ENCODE measurements at places on chromosomes 2 and 18. TPM values are rescaled to one million over a fixed set of nuclear protein-coding genes. Genes with fewer than 3 reads are reported as not detected.
A peak's percentile ranks its signal among the peaks of the same experiment; 100 is the strongest.

Gene FEV
- total RNA-seq, result not detected

Gene SPAG16
- 20.7 TPM for total RNA-seq

- no peak overlapping the region for H3K27ac ChIP-seq
- no peak overlapping the region for H3K4me3 ChIP-seq
- H3K4me1 ChIP-seq, result peaks cover 2% of the 10 kb centered on the region
- no peaks in the 10 kb centered on the region for H3K36me3 ChIP-seq
These were observed 25.4 kb upstream of the OTOF start for GRCh38 chr2:26503231-26503880.

- H3K36me3 ChIP-seq, result no peaks in the 10 kb centered on the region
- no peak overlapping the region for H3K27ac ChIP-seq
- no peaks in the 10 kb centered on the region for H3K4me1 ChIP-seq
- H3K4me3 ChIP-seq, result no peak overlapping the region
- no peaks in the 10 kb centered on the region for H3K27me3 ChIP-seq
These were observed 212.4 kb upstream of the HNRNPA3 start for GRCh38 chr2:177000061-177000714.

DNA sequence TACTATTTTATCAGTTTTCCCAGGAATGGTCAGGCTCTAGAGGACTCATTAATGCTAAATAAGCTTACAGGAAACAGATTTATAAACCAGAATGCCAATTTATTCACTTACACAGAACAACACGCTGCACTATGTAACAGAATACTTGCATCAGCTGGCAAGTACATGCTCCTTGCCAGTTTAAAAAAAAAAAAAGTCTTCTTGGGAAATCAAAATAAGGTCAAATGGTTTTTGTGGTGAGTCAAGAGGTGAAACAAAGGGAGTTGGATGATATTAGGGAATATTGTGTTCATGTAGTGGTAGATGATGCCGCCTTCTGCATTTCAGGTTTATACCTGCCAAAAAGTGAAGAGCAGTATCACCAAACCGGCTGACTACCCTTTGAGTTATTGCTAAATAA, 1322.1 kb upstream of the ZEB2 start:
- H3K27me3 ChIP-seq, result no peaks in the 10 kb centered on the region
- no peak overlapping the region for H3K27ac ChIP-seq
- DNase-seq, result no peak
- no peak overlapping the region for H3K4me3 ChIP-seq
- H3K4me1 ChIP-seq, result peaks cover 4% of the 10 kb centered on the region

DNA sequence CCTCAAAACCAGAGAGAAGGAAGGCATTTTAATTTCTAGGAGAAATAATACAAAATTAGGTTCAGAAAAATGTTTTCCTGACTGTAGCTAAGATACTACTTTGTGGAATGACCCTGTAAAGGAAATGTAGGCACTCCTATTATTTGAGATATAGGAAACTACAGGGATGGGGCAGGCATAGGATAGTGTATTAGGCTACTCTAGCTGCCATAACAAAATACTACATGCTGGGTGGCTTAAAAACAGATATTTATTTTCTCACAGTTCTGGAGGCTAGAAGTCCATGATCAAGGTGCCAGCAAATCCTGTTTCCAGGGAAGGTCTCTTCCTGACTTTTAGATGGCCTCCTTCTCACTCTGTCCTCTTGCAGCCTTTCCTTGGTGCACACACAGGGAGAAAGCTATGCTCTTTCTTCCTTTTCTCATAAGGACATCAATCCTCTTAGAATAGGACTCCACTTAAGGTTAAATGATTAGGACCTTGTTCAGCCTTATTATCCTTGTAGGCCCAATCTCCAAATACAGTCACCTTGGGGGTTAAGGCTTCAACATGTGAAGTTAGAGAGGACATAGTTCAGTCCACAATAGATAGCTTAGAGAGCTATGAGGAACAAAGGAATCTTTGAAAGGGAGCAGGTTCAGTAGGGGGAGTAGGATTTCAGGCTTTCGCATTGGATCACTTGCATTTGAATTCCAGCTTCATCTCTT, 14.0 kb upstream of the CAVIN2 start:
- no peak overlapping the region for H3K27ac ChIP-seq
- peaks cover 2% of the 10 kb centered on the region for H3K36me3 ChIP-seq
- no peaks in the 10 kb centered on the region for H3K27me3 ChIP-seq
- H3K4me1 ChIP-seq, result peaks cover 44% of the 10 kb centered on the region

GRCh38 chr2:12419803-12420202, 296.9 kb upstream of the TRIB2 start:
- no peak overlapping the region for H3K4me3 ChIP-seq
- H3K27me3 ChIP-seq, result no peaks in the 10 kb centered on the region
- peaks cover 1% of the 10 kb centered on the region for H3K36me3 ChIP-seq
- no peak overlapping the region for H3K27ac ChIP-seq

GRCh38 chr2:150789376-150789905, 302.0 kb upstream of the RND3 start:
- H3K36me3 ChIP-seq, result no peaks in the 10 kb centered on the region
- no peaks in the 10 kb centered on the region for H3K27me3 ChIP-seq
- no peak for DNase-seq
- no peak overlapping the region for H3K27ac ChIP-seq
- no peak overlapping the region for H3K4me3 ChIP-seq

GRCh38 chr2:3960106-3960505, 256.7 kb downstream of the DCDC2C start:
- no peaks in the 10 kb centered on the region for H3K36me3 ChIP-seq
- DNase-seq, result no peak
- H3K4me3 ChIP-seq, result no peak overlapping the region
- peak overlapping the region; percentile 78 for H3K27ac ChIP-seq
